Cardiac septum (tissue), 1 donor: ENCODE measurements at places on chromosomes 3 and 15. TPM values are rescaled to one million over a fixed set of nuclear protein-coding genes. Genes with fewer than 3 reads are reported as not detected.
A peak's percentile ranks its signal among the peaks of the same experiment; 100 is the strongest.

- DNase-seq: no peak
Measured at GRCh38 chr3:44929782-44930181, 46.2 kb downstream of the ZDHHC3 start.

The FBXO40 gene
- 147 TPM for total RNA-seq

DNA sequence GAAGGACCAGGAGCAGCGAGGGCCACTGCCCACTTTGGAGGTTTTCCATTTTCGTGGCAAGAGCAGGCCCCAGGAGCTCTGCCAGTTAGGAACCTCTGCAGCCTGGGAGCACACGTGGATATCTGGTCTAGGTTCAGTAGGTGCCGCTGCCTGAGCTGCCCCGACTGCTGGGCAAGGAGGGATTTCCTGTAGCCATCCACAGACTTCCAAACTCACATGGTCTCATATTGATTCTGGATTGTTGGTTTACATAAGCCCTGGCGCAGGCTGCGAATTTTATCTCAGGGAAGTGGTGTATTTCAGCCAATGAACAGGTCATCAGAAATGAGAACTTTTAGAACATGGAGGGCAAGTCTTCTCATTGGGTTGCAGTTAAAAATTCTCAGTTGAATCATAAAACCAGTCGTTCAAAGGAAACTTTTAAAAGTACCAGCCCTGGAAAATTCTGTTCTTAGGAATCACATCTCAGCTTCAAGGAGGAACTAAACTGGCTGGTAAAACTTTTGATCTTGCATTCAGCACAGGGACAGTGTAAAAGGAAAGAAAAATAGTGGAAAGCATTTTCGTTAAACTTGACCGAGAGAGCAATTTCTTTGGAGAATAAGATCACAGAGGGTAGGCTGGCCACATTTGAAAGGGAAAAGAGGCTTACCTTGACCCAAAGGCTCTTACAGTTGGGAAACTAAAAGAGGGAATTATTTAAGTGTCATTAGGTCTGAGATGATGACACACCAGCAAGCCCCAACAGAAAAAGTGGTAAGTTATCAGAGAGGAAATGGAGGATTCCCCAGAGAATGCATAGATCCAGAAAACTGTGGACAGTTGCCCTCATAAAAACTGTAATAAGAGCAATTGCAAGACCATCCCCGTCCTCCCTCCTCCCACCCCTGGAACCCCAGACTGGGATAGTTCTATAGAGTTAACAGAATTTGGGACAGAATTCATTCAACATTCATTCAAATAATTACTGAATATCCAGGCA, 6.4 kb upstream of the RTP3 start:
- DNase-seq: no peak

- no peak for DNase-seq
Measured at GRCh38 chr3:44416031-44417030, 61.1 kb downstream of the ZNF445 start.

DNA sequence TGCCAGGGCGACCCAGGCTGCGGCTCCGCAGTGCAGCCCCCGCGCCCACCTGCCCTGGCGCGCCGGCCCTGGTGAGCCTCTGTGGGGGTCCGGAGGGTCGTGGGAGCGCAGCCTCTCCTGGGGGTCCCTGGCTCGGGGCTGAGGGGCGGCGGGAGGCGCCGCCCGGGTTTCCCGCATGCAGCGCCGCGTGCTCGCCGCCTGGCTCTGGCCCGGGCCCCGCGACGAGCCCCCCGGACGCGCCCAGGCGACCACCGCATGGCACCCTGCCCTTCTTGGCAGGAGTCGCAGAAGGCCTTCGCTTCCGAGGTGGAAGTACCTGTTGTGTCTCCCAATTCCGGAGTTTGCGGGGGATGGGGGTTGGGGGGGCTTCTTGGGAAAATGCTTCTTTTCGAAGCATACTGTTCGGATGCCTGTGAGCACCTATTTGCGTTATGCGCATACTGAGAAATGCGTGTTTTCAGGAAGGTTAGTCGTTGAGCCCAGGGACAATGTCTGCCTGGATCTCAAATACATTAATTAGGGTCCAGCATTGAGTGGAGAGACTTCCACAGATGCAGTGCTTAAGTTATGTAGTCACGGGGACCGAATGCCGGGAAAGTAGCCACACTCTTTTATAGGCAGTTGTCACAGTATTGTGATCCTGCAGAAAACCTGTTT, 1.3 kb downstream of the GABRA5 start:
- DNase-seq: no peak

The CLDN18 gene
- not detected for total RNA-seq

The ANKRD34C gene
- total RNA-seq: 0.78 TPM

GRCh38 chr3:188573956-188574355, 420.0 kb downstream of the LPP start:
- no peak for DNase-seq

- no peak for DNase-seq
Measured at GRCh38 chr15:22253676-22254408, 173.5 kb downstream of the OR4M2 start.

The MASP1 gene
- 59.7 TPM for total RNA-seq

GRCh38 chr3:87145553-87145952, 81.6 kb upstream of the CHMP2B start:
- no peak for DNase-seq

The DNAJC13 gene
- total RNA-seq: 39.9 TPM

GRCh38 chr3:183513046-183513706, 42.3 kb downstream of the KLHL6 start:
- DNase-seq: no peak

- DNase-seq: no peak
Measured at GRCh38 chr3:194773216-194773615, 87.5 kb downstream of the FAM43A start.

DNA sequence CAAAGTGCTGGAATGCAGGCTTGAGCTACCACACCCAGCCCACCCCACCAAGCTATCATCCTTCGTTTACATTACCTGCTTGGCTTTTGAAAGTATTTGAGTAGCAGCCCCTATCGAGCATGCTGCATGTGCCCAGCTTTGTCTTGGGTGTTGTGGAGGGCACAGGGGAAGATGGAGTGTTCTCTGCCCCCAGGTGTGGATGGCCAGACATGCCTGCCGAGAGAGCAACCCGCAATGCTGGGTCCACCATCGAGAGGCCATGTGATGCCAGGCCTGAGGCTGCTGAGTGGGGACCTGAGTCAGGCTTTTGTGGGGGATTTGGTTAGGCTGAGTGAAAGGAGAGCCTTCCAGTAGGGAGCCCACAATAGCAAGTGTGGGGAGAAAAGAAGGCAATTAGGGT, 25.9 kb downstream of the FOXL2NB start:
- peak; percentile 57 for DNase-seq

DNA sequence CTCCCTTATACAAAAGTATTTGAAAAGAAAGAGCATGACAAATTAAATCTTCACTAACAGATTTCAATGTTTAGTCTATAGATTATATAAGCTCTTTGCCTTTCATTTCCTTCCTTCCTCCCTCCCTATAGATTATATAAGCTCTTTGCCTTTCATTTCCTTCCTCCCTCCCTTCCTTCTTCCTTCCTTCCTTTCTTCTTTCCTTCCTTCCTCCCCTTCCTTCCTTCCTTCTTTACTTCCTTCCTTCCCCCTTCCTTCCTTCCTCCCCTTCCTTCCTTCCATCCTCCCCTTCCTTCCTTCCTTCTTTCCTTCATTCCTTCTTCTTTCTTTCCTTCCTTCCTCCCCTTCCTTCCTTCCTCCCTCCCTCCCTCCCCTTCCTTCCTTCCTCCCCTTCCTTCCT, 209.8 kb upstream of the CBLB start:
- no peak for DNase-seq

DNA sequence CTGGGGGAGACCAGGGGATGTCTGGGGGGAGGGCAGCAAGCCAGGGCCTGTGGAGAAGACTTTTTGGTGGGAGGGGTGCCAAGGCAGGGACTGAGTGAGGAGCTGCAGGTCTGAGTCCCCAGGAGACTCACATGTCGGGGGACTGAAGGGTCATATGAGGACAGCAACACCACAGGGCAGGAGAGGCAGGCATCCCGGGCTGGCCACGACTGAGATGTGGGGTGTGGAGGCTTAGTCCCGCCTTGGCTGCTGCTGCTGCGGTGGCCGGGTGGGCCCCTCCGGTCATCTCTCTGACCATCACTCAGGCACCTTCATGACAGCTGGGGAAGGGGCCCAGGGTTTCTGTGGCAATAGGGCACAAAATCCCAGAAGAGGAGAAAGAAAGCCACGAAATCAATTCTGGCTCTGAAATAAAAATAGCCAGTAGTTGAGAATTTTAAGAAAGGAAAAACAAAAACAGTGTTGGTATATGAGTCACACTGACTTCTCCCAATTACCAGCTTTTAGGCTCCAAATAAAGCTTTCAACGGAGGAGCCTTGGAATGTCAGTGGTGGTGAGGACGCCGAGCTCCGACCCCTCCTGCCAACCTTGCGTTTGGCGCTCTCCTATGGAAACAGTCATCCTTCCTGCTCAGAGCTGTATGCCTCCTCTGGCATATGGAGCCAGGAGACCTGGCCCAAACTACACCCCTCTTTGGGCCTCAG, 52.9 kb upstream of the ITGA11 start:
- no peak for DNase-seq

DNA sequence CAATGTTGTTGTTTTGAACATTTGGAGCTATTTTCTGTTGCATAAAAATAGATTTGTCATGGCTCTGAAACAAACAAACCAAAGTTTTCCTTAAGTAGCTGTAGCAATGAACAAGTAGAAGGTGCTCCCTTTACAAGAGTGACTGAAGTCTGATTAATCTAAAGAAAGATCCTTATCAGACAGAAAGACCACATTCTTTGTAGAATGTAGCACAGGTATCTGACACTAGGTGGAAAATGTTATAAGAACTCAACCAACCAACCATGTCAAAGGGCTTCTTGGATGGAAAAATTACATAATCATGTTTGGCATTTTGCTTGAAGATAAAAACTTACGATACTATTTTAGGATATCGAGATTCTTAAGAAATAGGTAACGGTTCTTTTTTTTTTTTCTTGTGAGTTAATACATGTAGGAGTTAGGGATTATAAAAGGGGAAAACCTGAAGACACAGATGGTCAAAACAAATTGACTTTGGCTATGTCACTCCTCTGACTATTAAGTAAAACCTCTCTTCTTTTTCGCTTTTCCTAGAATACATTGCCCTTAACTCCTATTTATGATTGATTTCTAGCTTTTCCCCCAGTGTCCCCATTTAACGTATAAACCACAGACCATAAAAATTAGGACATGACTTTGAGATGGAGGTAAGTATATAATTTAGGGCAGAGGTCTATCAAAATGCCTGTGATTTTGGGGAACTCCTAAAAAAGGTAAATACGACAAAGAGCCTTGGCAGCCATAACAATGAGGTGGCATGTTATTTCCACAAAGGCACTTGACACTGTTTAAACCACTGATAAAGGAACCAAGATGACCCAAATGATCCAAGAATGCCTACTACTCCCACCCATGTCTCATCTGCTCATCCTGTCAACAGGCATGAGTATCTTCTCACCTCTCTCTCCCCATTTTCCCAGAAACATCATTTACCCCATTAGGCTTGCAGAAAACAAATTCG, 72.0 kb downstream of the CCR4 start:
- DNase-seq: no peak

DNA sequence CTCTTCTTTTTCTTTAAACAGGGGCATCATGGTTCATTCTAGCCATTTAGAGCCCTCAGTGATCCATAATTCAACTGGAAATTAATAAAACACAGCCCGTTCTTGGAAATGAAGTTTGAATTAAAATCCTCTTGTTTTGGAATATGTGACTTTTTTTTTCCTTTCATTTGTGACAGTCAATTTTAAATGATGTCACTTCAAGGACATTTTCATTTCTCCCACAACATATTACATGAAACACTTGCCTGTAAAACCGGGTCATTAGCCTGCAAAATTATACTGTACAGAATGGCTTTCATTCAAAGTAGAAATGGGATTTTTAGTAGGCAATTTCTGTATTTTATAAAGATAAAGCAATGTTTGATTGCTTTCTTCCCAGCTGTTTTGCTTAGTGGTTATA, 789 bp upstream of the SEMA6D start:
- DNase-seq: no peak
